ENCODE measurements at places on chromosomes 3 and 15.

DNA sequence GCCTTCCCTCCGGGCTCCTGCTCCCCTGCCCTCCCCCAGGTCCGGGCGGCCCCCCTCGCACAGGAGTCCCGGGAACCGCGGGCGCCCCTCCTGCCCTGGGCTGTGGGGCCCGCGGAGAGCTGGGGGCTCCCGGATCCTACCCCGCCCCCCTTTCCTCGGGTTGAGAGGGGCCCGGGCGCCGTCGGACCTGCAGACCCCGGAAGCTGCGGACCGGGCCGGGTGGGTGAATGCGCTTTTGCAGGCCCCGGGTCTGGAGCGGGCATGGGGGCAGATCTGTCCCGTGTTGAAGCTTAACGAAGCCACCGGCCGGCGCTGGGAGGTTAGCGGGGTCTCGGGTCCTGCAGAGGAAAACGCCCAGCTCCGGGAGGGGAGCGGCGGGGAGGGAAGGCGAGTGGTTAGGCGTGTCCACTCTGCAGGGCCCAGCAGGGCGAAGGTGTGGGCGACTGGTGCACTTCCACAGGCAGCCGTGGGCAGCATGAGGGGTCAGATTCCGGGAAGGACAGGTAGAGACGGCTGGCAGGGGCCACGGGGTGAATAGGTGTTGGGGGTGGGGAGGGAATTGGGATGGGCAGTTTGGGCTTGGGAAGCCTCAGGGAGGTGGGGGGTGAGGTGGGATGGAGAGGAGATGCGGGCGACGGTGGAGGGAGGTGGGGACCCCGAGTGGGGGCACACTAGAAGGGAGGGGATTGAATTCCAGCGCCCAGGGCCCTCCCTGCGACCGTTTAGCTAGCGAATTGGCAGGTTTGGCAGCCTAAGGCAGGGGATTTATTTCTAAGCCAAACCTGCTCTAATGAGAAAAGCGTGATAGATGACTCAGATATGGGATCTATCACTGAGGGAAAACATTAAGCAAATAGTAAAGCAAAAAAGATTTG lies 635 bp downstream of the CD276 start:
- DNase-seq = no peak

DNA sequence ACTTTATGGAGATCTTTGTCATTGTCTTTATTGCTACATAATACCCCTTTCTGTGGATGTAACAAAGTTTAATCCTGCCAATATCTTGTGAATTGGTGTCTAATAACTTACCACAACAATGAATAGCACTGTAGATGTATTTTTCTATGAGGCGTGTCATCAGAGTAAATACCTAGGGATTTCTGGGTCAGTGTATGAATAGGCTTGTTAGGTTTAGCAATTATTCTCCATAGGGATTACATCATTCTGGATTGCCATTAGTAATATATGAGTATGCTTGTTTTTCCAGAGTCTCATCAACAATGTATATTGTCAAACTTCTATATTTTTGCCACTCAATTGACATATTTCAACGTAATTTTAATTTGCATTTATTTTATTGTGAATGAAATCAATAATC lies 67.9 kb downstream of the UNC13C start:
- DNase-seq = no peak

DNA sequence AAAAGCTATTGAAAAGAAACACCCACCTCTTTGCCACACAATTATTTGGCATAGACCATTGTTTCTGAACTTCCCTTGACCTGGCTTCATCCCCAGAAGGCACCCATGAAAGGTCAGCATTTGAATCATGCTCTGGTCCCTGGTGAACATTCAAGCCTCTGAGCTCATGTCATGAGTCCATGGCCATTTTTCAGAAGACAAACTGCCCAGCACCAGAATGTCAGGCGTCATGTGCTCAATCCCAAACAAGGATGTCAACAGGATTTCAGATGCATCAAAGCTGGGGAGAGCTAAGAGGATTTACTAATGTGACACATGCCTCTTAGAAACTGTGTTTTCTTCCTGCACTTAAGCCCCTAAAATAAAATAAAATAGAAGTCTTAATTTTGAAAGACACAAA lies 41.3 kb downstream of the TMED3 start:
- DNase-seq = no peak

DNA sequence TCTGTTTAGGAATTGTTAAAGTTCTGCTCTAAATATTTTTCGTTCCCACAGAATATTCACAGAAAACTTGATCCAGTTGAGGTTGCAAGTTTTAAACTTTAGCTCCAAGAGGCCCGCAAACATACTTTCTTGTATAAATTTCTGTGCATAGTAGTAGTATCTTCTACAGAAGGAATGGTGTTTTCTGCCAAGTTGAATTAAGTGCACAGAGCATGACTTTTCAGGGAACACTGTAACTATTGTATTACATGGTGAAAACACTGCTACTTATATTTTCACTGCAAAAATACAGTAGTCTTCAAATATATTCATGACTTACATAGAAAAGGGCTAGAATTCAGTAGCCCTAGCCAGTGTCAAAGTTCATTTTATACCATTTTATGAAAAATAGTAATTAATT lies 67.0 kb downstream of the SUCNR1 start:
- no peak for DNase-seq

- no peak for DNase-seq
Measured at GRCh38 chr3:71546821-71547220, 36.7 kb downstream of the FOXP1 start.

DNA sequence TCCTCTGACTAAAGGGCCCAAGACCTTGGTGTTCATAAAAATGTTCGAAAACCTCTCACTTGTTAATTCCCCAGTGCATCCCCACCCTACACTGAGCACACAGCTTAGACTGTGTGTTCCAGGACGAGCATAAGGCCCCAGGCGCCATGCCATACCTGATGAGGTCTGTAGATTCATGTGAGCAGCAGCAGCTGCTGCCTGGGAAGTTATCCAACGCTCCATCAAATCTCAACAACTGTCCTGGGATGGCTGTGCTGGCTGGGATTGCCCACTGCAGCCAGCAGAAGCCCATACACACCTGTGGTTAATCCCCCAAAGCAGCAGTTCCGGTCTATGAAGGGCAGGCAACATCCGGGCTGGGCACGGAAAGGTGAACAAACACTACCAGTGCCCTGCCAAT lies 391.2 kb downstream of the IL20RB start:
- no peak for DNase-seq
